Activated CD4-positive, CD25-positive, alpha-beta regulatory T cell (primary cell): ENCODE measurements at places on chromosomes 5 and 9.

DNA sequence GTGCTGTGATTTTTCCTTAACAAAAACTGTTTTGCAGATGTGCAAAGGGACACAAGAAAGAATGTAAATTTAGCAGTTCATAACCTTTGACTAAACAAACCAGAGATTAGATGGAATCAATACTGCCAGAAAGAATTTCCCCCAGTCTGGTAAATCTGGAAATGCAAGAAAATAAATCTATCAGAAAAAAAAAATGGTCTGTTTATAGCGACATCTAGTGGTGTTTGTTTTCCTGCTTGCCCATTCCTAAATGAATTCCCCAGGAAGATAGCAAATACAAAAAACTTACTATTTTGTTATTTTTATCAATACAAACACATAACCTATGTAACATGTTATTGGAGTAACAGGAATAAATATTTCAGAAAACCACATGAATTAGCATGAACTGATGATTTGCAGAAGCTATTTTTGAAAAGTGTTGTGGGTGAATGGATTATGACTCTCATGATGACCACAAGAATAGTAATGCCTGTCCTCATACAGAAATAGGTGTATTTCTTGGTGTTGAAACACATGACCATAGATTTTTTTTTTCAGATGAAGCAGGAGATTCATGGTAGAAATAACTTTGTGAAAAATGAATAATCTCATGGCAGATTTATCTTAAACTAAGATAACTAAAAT is 1703.8 kb downstream of the MAT2B start:
- no peak for DNase-seq

DNA sequence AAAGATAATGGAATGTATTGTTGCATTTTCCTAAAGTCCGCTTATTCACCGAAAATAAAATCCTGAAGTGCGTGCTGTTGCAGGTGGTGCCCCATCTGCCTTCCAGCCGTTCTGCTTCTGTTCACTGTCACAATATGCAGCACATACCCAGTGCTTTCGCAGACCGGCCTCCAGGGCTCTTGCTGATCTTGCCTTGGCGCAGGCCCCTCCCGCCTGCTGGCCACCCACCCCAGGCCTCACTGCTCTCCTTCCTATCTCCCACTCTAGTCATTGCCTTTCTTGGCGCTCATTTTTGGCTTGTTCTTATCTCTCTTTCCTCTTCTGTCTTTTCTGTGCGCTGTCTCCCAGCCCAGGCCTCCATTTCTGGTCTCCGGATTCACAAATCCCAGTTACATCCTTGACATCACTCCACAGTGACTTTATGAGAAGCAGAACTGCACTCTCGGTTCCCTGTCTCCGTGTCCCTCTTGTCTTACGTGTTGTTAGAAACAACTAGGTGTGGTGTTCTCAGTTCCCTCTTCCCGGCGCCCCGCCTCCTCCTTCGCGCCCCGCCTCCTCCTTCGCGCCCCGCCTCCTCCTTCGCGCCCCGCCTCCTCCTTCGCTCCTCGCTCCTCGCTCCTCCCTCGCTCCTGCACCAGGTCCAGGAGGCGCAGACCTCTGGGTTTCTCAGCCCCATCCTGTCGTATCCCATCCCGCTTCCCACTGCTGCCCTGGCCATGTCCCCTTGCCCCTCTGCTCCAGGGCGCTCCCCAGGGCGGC is 201.7 kb upstream of the OTULINL start:
- DNase-seq, result no peak

DNA sequence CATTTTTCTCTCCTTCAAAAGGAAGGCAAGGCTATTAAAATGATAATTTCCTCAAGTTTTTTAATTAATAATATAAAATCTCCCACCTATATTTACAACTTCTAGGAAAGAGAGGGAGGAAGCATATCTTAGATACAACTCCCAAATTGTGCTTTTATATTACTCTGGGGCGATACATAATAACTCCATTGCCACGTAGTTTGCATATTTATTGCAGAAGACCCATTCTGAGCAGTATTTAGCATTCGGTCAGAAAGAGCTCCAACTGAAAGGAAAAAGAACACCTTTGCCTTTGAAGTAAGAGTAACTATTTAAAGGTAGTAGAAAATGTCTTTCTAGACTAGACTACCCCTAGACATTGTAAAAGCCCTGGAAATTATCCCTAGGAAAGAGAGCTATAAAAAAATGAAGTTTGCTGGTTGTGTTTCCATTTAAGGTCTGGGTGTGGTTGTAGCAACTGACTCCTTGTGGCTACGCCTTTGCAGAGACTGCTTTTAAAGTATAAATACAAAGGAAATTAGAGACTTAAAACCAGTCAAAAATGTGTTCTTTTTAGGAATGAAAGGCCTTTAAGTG is 566.1 kb downstream of the ZNF608 start:
- no peak for DNase-seq

- no peak for DNase-seq
These were observed 23.7 kb upstream of the MINAR2 start for GRCh38 chr5:129724222-129724621.

DNA sequence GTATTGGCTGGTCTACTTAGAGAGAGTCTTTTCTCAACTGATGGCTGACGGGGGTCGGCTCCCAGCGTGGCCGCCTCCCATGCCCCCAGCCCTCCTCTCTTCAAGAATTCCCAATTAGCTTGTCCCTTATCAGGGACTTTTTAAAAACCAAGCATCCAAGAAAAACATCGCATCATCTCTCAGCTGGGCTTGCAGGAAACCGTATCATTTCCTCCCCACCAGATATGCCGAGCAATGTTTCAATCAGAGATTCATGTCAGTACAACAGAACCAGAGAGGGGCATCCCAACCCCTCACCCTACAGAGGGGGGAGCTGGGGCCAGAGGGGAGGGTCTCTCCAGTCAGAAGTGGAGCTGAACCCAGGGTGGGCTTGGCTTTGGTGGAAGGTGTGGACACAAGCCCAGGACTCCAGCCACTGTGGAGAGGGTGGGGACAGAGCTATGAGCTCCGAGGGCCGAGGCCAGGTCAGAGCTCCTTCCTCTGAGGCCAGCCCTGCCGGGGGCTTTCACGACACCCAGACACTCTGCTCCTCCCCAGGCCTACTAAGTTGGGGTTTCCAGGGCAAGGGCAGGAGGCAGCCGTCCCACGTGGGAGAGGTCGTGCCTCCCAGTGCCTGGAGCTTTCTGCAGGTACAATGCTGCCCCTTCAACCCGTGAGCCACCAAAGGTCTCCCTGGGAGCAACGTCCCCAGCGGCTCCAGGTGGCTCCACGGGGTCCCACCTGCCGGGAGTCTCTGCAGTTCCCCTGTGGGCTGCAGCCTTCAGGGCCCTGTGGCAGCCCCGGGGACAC is 39.0 kb upstream of the TMEM250 start:
- DNase-seq, result no peak

DNA sequence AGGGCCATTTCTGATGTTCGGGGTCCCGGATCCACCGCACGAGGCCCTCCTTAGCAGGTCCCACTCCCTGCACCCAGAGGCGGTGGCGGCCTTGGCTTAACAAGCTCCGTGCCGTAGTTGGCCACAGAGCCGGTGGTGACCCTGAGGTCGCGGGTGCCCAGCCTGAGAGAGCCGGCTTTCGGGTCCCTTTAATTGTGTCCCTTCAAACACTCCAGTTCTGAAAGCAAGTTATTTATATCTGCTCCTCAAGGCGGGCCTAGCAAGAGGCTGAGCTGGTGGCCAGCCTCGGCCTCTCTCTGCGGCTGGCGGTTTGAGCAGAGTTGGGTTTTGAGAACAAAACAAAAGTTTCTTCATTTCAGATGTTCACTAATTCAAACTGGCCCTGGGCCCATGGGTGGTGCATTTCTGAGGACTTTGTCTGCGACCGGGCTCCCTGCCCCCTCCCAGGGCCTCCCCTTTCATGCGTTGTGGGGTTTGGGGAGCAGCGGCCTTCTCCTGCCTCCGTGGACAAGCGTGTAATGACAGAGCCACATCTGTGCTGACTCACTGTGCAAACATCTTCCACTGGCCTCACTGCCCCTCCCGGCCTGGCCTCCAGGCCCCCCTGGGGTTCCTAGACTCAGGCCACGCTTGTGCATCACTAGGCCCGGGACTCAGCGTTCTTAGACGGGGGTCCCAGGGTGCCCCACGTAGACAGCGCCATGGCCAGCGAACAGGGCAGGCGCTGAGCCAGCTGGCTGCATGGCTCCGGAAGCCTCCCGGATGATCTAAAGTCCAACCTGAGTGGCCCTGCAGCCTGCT is 49.4 kb upstream of the COL5A1 start:
- no peak for DNase-seq

- no peak for DNase-seq
These were observed 1.6 kb downstream of the IRX4 start for GRCh38 chr5:1881098-1881572.

- DNase-seq, result no peak
These were observed 38.0 kb upstream of the RETREG1 start for GRCh38 chr5:16654647-16655334.

- no peak for DNase-seq
These were observed 289.4 kb downstream of the PDE4D start for GRCh38 chr5:59604111-59604510.

- peak; percentile 19 for DNase-seq
These were observed 307.6 kb downstream of the CWC27 start for GRCh38 chr5:65076251-65076869.

GRCh38 chr5:39270225-39270848 is 51.0 kb upstream of the FYB1 start:
- no peak for DNase-seq

DNA sequence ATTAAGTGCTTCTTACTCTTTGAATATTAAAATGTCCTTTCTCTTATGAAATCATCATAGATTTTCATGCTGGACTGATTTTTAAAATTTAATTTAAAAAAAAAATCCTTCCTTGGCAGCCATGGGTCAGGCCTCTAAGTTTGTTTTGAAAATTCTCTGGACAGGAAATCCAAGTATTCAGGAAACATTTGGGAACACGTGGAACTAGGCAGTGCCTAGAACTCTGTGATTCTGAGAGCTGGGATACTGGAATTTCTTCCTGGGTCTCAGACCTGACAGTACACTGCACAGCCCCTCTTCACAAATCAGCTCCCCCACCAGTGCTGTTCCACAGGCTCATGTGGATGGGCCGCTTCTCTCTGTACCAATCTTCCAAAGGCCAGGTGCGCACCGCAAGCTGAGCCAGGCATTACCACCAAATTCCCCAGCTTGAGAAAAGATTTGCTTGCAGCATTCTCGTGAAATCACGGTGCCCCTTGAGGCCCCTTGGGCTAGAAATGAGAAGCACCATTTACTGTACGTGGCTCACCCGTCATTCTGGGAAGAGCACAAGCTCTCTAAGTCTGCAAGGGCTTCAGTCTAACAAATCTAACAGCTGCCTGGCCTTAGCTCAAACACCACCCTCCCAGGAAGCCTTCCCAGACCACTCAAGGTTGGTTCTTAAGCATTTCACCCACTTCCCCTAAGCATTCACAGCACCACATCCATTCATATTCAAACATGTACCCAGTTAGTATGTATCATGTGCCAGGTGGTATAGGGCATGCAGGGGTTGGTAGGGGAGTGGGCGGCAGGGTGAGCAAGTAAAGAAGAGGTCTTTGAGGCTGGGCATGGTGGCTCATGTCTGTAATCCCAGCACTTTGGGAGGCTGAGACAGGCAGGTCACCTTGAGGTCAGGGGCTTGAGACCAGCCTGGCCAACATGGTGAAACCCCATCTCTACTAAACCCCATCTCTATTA is 26.5 kb downstream of the B4GALT1 start:
- DNase-seq, result no peak

GRCh38 chr9:131724683-131725082 is 15.2 kb downstream of the RAPGEF1 start:
- DNase-seq, result no peak

GRCh38 chr5:9596171-9596780 is 33.9 kb downstream of the TAS2R1 start:
- DNase-seq, result no peak

- DNase-seq, result no peak
These were observed 122.6 kb downstream of the FBXL17 start for GRCh38 chr5:108259306-108259705.

DNA sequence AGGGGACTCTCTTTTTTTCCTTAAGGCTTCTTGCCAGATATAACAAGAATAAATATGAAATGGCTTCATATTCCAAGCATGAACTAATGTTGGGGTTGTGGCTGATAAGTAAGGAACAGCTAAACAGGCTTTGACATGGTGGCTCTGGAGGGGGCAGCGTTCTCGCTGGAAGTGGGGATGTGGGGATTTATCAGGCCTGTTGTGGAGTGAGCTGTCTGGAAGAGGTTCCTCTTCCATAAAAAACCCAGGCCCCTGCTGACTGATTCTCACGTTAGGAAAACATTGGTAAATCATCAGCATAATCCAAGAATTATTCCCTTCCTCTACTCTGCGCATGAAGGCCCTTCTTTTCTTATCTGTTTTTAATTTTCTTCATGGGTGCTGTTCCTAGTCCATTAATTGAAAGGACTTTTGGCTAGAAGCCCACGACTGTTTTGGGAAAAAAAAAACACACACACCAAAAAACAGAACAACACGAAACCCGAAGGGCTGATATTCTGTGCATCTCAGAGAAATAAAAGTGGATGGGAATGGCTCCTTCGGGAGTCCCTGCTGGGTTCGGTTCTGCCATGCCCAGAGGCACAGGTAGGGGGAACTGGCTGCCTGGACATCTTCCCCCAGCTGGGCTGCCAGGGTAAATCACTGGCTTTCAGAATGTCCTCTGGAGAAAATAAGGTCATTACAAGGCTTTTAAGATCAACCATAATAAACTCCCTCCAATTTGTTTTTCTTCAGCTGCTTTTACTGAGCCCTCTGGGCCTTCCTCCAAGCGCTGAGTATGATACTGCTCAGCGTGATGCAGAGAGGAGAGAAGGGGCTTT is 297.0 kb downstream of the SLIT3 start:
- no peak for DNase-seq

GRCh38 chr9:128059365-128059983 is 7.6 kb downstream of the NAIF1 start:
- DNase-seq, result no peak

DNA sequence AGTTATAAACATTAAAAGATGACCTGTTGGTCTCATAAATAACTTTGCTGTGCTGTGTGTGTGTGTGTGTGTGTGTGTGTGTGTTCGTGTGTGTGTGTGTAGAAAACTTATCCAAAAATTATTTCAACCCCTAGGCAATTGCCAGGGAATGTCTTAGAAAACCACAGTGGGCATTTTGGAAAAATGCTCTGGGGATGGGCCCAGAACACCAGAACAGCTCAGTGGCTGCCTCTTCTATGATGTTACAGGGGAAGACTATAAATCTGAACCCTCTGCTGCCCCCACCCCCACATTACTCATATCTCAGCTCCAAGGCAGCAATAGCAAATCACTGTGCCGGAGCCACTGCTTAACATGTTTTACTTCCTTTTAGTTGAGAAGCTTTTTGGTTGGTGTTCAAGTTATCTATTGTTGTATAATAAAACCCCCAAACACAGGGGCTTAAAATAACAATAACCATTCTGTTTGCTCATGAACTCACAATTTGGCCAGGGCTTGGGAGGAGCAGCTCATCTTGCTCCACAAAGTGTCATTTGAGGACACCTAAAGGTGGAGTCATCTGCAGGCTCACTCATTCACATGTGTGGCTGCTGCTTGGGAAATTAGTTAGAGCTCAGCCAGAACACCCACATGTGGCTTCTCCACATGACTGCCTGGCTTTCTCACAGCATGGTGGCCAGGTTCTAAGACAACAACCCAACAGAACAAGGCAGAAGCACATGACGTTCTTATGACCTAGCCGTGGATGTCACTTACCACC is 40.4 kb downstream of the ACTBL2 start:
- no peak for DNase-seq
